Body of pancreas (tissue), 4 donors: ENCODE measurements at places on chromosomes 7 and 10. TPM values are rescaled to one million over a fixed set of nuclear protein-coding genes. Genes with fewer than 3 reads are reported as not detected.

Gene JCAD
- 22.4 TPM for total RNA-seq

Gene GARIN1A
- total RNA-seq, result 0.33 TPM

Gene TRPV5
- total RNA-seq, result not detected

Gene ADRA2A
- 115 TPM for total RNA-seq

Gene IFIT1B
- not detected for total RNA-seq

DNA sequence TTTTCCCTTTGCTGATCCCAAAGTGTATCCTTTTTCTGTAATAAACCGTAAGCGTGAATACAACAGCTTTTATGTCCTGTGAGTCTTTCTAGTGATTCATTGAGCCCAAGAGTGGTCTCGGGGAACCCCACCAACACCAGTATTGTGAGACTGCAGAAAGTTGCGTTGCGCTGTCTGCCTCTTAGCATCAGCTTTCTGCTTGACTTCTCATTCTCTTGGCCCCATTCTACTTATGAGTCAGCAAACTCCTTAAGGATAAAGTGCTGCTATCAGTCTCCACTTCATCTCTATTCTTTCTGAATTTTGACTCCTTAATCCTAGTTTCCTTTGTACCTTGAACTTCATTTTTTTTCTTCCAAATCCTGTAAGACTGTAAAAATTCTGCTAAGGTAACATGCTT, 184.3 kb upstream of the MBL2 start:
- H3K27ac ChIP-seq, result no peak overlapping the region
- no peak overlapping the region for H3K4me3 ChIP-seq

GRCh38 chr7:23161482-23161881, 20.4 kb upstream of the NUP42 start:
- no peaks in the 10 kb centered on the region for H3K4me1 ChIP-seq
- H3K4me3 ChIP-seq, result no peak overlapping the region
- no peaks in the 10 kb centered on the region for H3K36me3 ChIP-seq
- H3K27me3 ChIP-seq, result no peaks in the 10 kb centered on the region

GRCh38 chr7:99270702-99271101, 1.9 kb upstream of the MYH16 start:
- H3K36me3 ChIP-seq, result no peaks in the 10 kb centered on the region
- H3K27me3 ChIP-seq, result no peaks in the 10 kb centered on the region
- H3K27ac ChIP-seq, result no peak overlapping the region
- DNase-seq, result peak; percentile 18

- H3K4me3 ChIP-seq, result no peak overlapping the region
- H3K27ac ChIP-seq, result peak overlapping the region; percentile 73
- no peaks in the 10 kb centered on the region for H3K36me3 ChIP-seq
- H3K27me3 ChIP-seq, result no peaks in the 10 kb centered on the region
- H3K4me1 ChIP-seq, result peaks cover 22% of the 10 kb centered on the region
Measured at GRCh38 chr7:140404565-140405065, 757 bp downstream of the RAB19 start.

GRCh38 chr10:72295330-72295910, 21.7 kb downstream of the DDIT4 start:
- H3K36me3 ChIP-seq, result no peaks in the 10 kb centered on the region
- H3K4me3 ChIP-seq, result no peak overlapping the region
- H3K4me1 ChIP-seq, result peaks cover 44% of the 10 kb centered on the region
- H3K27me3 ChIP-seq, result no peaks in the 10 kb centered on the region
- peak overlapping the region; percentile 95 for H3K27ac ChIP-seq
- no peak for DNase-seq

- no peak overlapping the region for H3K4me3 ChIP-seq
- no peaks in the 10 kb centered on the region for H3K36me3 ChIP-seq
- H3K27ac ChIP-seq, result no peak overlapping the region
- no peaks in the 10 kb centered on the region for H3K27me3 ChIP-seq
Measured at GRCh38 chr10:91511549-91512330, 101.6 kb downstream of the HECTD2 start.

- H3K27ac ChIP-seq, result no peak overlapping the region
- no peaks in the 10 kb centered on the region for H3K36me3 ChIP-seq
- no peak overlapping the region for H3K4me3 ChIP-seq
- H3K4me1 ChIP-seq, result no peaks in the 10 kb centered on the region
Measured at GRCh38 chr10:34960983-34961382, 129.2 kb downstream of the CUL2 start.

DNA sequence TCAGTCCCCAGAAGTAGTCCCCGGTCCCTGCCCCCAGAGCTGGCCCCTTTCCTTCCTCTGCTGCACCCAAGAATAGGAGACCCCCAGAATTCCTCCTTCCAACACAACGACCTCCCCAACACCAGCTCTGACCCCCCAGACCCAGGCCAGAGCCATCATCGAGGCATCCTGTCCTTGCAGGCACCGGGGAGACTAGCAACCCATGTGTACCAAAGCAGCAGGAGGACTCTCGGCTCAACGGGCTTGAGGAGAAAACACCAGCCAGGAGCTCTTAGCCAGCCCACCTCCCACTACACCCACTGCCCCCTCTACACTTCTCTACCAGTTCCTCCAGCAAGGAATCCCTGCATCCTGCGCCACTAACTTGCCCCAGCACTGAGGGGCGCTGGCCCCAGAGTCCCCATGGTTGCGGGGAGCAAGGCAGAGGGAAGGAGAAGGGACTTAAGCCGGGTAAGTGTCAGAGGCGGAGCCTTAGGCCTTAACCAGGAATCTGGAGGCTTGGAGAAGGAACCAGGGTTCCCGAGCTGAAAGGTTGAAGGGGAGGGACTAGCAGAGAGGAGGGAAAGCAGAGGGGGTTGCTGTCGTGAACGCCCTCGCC, 3.9 kb downstream of the GRID1 start:
- peaks cover 13% of the 10 kb centered on the region for H3K27me3 ChIP-seq
- H3K36me3 ChIP-seq, result no peaks in the 10 kb centered on the region
- DNase-seq, result no peak

- H3K36me3 ChIP-seq, result no peaks in the 10 kb centered on the region
- peaks cover 23% of the 10 kb centered on the region for H3K4me1 ChIP-seq
- no peak overlapping the region for H3K4me3 ChIP-seq
- no peak for DNase-seq
- no peak overlapping the region for H3K27ac ChIP-seq
Measured at GRCh38 chr7:7761340-7761973, 43.0 kb upstream of the RPA3 start.

GRCh38 chr7:138478499-138478908, 18.4 kb downstream of the TRIM24 start:
- H3K4me3 ChIP-seq, result no peak overlapping the region
- H3K27me3 ChIP-seq, result no peaks in the 10 kb centered on the region
- H3K4me1 ChIP-seq, result peaks cover 42% of the 10 kb centered on the region
- H3K36me3 ChIP-seq, result no peaks in the 10 kb centered on the region

DNA sequence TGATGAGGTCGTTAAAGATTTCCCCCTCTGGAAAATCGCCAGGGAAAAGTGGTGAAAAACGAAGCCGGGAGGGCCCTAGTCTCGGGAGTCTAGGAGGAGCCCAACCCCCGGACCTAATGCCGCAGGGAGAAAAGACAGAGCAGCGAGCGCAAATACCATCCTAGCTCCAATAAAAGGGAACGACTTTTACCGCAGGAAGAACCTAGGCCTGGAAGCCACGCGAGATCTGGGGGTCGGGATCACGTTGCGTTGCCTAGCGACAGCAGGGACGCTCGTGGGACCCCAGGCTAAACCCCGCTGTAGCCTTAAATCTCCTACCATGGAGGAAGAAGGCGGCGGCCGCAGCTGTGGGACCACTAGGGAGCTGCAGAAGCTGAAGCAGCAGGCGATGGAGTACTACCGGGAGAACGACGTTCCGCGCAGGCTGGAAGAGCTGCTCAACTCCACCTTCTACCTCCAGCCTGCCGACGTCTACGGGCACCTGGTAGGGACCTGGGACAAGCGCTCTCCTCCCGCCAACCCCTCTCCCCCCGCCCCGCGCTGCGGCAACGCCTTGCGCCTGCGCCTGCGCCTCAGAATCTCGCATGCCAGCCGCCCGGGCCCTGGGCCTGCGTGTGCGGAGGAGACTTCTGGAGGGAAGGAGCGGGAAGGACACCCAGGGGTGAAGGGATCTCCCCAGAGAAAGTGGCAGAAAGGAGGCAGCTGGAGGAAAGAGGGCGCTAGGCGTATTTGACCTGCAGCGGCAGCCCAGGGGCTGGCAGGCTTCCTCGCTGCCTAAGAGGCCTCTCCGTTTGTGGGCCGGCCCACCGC, at the start of gene ENO4:
TSS of gene ENO4 (plus strand) at position 252 of the 810 bp plus-strand sequence. CDS start at position 320, 68 bp downstream.
- H3K27me3 ChIP-seq, result no peaks in the 10 kb centered on the region
- H3K27ac ChIP-seq, result peak within 1 kb of the TSS; percentile 72
- peak; percentile 91 for DNase-seq
- H3K4me3 ChIP-seq, result peak within 1 kb of the TSS; percentile 86
- no peaks in the 10 kb centered on the region for H3K36me3 ChIP-seq
- H3K4me1 ChIP-seq, result peaks cover 18% of the 10 kb centered on the region

DNA sequence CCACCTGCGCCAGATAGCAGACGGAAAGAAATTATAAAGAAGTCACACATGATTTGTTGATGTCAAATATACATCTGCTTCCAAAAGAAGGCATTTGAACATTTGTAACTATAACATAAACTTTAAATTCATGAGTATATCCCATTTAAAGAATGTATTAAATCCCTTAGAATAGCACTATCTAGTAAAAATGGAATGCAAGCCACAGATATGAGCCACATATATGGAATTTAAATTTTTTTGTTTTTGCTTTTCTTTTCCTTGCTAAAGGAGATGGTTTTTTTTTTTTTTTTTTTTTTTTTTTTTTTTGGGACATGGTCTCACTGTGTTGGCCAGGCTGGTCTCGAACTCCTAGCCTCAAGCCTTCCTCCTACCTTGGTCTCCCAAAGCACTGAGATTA, 730.8 kb downstream of the PHTF2 start:
- H3K36me3 ChIP-seq, result no peaks in the 10 kb centered on the region
- no peak overlapping the region for H3K27ac ChIP-seq
- no peak overlapping the region for H3K4me3 ChIP-seq
- DNase-seq, result no peak
- H3K4me1 ChIP-seq, result no peaks in the 10 kb centered on the region

GRCh38 chr10:27188897-27189296, 33.7 kb downstream of the MASTL start:
- H3K27ac ChIP-seq, result no peak overlapping the region
- peaks cover 2% of the 10 kb centered on the region for H3K36me3 ChIP-seq
- no peak overlapping the region for H3K4me3 ChIP-seq

- no peak overlapping the region for H3K27ac ChIP-seq
- no peak for DNase-seq
- no peaks in the 10 kb centered on the region for H3K27me3 ChIP-seq
- no peaks in the 10 kb centered on the region for H3K36me3 ChIP-seq
Measured at GRCh38 chr10:128306966-128307365, 180.7 kb upstream of the MKI67 start.

DNA sequence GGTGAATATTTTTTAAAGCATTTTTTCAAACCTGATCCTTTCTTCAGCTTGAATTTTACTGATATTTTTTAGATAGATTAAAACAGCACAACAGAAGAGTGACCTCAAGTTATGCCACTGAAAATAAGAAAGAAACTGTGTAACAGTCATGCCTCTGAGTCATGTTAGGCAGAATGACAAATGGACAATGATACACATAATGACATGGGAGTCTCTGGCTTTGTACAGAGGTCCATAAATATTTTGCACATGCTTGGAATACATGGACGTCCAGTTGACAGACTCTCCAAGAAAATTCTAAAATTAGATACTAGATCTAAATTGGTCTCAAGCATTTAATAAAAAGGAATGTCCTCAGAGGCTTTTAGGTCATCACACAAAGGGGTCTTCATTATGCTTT, 21.9 kb upstream of the SEMA3A start:
- no peaks in the 10 kb centered on the region for H3K27me3 ChIP-seq
- H3K36me3 ChIP-seq, result no peaks in the 10 kb centered on the region
- H3K4me3 ChIP-seq, result no peak overlapping the region
- no peaks in the 10 kb centered on the region for H3K4me1 ChIP-seq

DNA sequence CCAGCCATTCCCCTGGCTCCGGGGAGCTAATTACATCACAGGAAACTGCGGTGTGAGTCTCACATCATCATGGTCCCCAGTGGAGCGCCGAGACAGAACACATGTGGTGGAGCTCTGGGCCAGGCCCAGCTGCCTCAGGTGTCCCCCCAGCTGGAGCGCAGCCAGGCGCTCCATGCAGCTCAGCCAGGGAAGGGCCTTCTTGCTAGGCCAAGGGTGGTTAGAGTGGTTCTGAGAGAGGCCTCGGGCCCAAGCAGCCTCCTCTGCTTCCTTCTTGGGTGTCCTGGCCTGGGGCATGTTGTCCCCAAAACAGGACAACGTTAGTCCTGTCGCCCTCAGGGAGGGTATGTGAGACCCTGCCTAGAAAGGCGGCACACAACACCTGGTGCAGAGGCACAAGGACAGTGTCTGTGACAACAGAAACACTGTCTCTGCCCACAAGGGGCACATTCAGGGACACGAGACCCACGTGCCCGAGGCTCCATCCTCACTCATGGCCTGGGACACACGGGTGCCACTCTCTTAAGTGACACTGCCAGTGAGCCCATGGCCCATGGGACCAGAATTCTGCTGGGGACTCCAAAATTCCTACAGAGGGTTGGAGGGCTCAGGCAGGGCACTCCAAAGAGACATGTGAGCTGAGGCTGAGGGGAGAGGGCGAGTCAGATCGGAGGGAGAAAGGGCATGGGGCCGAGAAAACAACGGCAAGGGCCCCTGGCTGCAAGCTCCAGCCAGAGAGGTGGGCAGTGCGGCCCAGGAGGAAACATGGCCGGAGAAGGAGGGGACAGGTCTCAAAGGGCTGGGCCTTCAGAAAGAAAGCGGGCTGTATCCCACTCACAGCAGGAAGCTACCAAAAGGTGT, 37.0 kb upstream of the RET start:
- no peak overlapping the region for H3K4me3 ChIP-seq
- no peaks in the 10 kb centered on the region for H3K27me3 ChIP-seq
- no peak overlapping the region for H3K27ac ChIP-seq
- DNase-seq, result no peak
- H3K36me3 ChIP-seq, result no peaks in the 10 kb centered on the region
- H3K4me1 ChIP-seq, result no peaks in the 10 kb centered on the region

GRCh38 chr10:117601716-117602115, 59.2 kb downstream of the EMX2 start:
- no peaks in the 10 kb centered on the region for H3K27me3 ChIP-seq
- no peak overlapping the region for H3K27ac ChIP-seq
- no peak overlapping the region for H3K4me3 ChIP-seq
- no peak for DNase-seq

DNA sequence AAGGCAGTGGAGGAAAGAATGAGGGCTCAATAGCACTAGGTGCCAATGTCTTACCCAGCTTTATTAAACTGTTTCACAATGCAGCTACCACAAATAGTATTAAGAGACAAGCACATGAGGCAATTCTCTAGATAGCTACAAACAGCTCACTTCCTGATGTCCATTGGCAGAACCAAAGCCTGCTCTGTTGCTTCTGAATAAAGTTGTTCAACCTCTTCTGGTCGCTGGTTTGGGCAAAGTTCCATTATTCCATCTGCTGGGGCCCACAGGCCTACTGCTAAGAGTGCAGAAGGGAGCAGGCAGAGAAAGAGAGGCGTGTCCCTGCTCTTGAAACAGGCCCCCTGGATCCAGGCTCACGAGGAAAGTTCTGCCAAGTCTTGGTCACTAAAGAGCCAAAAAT, 173.9 kb downstream of the ZNF438 start:
- H3K27ac ChIP-seq, result no peak overlapping the region
- H3K4me1 ChIP-seq, result no peaks in the 10 kb centered on the region

DNA sequence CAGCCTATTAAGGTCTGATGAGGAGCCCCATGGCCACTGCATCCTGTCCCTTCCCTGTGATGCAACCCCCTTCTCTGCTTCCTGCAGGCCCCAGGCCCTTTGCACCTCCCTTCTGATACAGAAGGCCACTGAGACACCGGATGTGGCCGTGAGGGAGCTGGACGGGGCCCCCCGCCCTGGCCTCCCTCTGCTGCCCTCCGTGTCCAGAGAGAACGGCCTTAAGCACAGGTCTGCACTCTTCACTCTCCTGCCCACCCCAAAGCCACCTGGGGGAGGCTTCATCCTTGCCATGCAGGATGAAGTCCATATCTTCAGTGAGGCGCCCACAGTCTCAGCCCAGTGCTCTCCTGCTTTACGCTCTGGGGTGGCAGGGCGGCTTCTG, 86.9 kb upstream of the GNA12 start:
- no peak overlapping the region for H3K4me3 ChIP-seq
- no peak for DNase-seq
- no peak overlapping the region for H3K27ac ChIP-seq
- H3K36me3 ChIP-seq, result no peaks in the 10 kb centered on the region
- no peaks in the 10 kb centered on the region for H3K4me1 ChIP-seq
- no peaks in the 10 kb centered on the region for H3K27me3 ChIP-seq
